ENCODE measurements at places on chromosomes 3 and 15. TPM values are rescaled to one million over a fixed set of nuclear protein-coding genes. Genes with fewer than 3 reads are reported as not detected.

LRRC2 gene
- total RNA-seq = 0.50 TPM

AADACL2 gene
- not detected for total RNA-seq

TLE3 gene
- total RNA-seq = 118 TPM

DNAJA4 gene
- total RNA-seq = 32.8 TPM

FOXB1 gene
- 0.14 TPM for total RNA-seq

GRCh38 chr3:184081116-184081830 lies 15.6 kb upstream of the HTR3E start:
- no peaks in the 10 kb centered on the region for H3K27me3 ChIP-seq
- no peak overlapping the region for H3K4me3 ChIP-seq
- DNase-seq = no peak

DNA sequence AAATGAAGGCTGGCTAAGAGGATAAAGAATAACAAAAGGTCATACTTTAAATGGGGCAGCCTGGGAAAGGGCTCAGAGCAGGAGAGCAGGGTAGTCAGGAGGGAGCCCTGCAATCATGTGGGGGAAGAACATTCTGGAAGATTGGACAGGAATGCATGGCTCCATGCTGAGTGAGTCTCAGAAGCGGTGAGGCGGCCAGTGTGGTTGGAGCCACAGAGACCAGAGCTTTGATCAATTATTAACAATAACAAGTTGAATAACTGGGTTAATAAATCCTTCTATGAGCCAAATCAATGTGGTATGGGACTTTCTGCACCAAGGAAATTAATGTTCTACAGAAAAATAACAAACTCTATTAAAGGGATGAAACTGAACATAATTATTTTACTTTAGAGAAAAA lies 57.9 kb upstream of the DCUN1D1 start:
- no peak overlapping the region for H3K27ac ChIP-seq
- DNase-seq = no peak
- no peaks in the 10 kb centered on the region for H3K4me1 ChIP-seq

DNA sequence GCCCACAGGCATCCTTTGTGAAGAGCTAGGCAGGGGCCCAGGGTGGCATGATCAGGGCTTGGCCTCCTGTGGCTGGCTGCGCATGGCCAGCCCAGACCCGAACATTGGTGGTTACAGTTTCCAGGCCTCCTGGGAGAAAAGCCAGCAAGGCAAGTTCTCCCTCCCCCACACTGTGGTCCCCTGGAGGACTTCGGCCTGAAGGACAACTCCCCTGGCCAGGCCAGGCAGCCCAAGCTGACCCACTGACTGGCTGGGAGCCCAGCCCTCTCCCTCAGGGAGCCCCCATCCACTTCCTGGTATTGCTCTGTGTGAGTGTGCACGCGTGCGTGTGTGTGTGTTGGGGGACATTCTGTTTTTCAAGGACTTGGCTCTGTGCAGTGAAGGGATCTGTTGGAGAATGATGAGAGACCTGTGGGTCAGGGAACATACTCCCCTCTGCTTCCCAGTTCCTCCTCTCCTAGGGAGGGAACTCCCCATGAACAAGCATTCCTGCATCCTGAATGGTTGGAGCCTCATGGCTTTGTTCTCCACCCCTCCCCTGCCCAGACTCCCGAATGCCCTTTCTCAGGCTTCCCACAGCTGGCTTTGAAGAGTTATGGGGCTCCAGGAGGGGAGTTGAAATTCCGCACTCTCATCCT lies 29.5 kb downstream of the CORO2B start:
- H3K4me3 ChIP-seq = no peak overlapping the region
- no peaks in the 10 kb centered on the region for H3K36me3 ChIP-seq
- no peak overlapping the region for H3K27ac ChIP-seq
- no peaks in the 10 kb centered on the region for H3K27me3 ChIP-seq

GRCh38 chr3:154729741-154730140 lies 299.8 kb upstream of the GPR149 start:
- no peaks in the 10 kb centered on the region for H3K4me1 ChIP-seq
- H3K4me3 ChIP-seq = no peak overlapping the region

DNA sequence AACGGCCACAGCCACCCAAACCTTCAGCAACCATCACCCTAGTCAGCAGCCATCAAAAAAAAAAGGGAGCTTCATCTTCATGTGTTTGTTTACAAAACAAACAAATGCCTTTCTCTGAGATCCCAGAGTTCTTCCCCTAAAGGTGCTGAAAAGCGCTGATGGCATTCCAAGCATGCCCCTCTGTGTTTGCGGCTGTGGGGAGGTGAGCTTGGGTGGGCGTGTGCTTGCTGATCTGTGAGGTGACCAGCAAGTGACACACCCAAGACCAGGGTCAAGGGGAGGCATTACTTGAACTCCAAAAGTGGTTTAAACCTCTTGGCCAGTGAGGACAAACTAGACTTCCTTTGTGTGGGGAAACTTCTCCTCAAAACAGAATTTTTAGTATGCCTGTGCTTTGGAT lies 81.5 kb downstream of the DHX36 start:
- H3K4me1 ChIP-seq = no peaks in the 10 kb centered on the region
- no peaks in the 10 kb centered on the region for H3K27me3 ChIP-seq
- H3K36me3 ChIP-seq = no peaks in the 10 kb centered on the region
- H3K27ac ChIP-seq = no peak overlapping the region

DNA sequence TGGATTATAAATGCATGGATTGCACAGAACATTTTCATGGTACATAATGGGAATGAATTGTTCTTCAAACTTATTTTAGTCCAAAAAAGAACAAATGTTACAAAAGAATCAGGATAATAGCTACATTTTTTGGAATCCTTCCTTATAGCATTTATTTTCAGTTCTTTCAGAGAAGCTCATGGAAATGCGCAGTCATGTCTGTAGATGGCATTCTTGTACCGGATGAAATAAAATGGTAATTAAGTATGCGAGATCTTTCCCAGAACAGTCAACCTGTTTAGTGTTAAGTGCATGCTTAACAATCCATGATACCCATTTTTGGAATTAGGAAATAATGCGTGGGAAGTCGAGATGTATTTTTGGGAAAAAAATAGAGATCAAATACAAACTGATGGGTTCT lies 38.2 kb upstream of the GOLGA8B start:
- H3K36me3 ChIP-seq = no peaks in the 10 kb centered on the region
- H3K27ac ChIP-seq = no peak overlapping the region
- H3K4me1 ChIP-seq = no peaks in the 10 kb centered on the region

DNA sequence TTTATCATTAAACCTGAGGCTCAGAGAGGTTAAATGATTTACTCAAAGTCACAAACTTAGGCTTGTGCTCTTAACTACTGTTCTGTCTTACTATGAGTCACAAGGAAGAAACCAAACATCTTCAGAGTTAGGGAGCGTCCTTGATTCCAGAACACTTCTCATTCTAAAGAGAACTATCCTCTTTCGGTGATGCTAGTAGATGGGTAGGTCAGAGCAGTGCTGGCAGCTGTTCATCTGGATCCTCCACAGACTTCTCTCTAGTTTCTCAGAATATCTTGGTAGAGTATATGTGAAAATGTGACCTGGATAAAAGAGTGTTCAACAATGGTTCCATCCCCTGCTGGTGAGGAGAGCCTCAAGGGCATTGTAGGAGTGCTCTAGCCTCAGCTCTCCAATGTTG lies 3.3 kb downstream of the ARL6IP5 start:
- no peak for DNase-seq
- peaks cover 76% of the 10 kb centered on the region for H3K4me1 ChIP-seq
- peaks cover 4% of the 10 kb centered on the region for H3K36me3 ChIP-seq
- no peaks in the 10 kb centered on the region for H3K27me3 ChIP-seq
- peak overlapping the region; percentile 25 for H3K4me3 ChIP-seq
- H3K27ac ChIP-seq = peak overlapping the region; percentile 65

- H3K27ac ChIP-seq = peak within 1 kb of the TSS; percentile 33
- peaks cover 6% of the 10 kb centered on the region for H3K27me3 ChIP-seq
- H3K4me3 ChIP-seq = peak within 1 kb of the TSS; percentile 76
- H3K36me3 ChIP-seq = no peaks in the 10 kb centered on the region
Observed at GRCh38 chr3:48662753-48663488, at the start of gene CELSR3. CELSR3 (minus strand) TSS chr3:48662886; CDS start chr3:48662634, 252 bp downstream.

GRCh38 chr3:37580237-37580636 lies 281.4 kb upstream of the CTDSPL start:
- H3K4me3 ChIP-seq = no peak overlapping the region
- no peaks in the 10 kb centered on the region for H3K4me1 ChIP-seq
- DNase-seq = no peak

All from CD4-positive, alpha-beta memory T cell (primary cell).